GM12864 (cell line): ENCODE measurements at places on chromosomes 13 and 19.

- DNase-seq, result no peak
Measured at GRCh38 chr13:78742659-78743058, 83.7 kb upstream of the OBI1 start.

DNA sequence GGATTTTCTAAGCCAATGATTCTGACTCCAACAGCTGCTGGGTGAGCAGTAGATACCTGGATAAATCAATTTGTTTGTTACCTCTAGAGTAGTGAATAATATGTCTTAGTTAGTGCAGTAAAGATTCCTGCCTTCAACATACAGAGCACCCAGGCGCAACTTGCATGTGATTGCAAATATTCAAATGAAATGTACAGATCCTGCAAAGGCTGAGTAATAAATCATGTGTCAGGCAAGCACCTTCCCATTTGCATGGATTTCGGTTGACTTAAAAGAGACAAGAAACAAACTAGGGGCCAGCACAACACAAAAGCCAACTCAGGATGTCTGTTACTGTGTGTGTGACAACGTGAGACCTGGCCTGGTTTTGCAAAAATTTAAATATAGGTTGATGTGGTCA lies 79.7 kb downstream of the TNFSF11 start:
- DNase-seq, result no peak

GRCh38 chr19:30631033-30631370 lies 258.8 kb downstream of the ZNF536 start:
- no peak for DNase-seq

DNA sequence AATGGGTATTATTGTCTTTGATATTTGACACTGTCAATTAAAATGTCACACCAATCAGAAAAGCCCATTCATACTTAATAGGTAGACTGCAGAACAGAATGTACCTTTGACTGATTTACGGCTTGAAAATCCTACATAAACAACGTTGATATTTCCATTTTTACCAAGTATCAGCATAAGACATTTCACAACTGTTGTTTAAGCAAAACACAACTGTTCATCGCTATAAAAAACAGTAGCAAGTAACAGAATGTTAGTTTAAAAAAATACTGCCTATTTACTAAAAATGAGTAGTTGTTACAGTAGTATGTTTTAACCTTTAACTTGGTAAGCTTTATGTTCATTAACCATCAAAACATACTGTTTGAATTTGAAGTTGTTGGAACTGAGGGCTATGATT lies 1096.6 kb downstream of the PCDH17 start:
- DNase-seq, result no peak

- DNase-seq, result no peak
Measured at GRCh38 chr19:35120492-35120891, 4.9 kb downstream of the FXYD3 start.

DNA sequence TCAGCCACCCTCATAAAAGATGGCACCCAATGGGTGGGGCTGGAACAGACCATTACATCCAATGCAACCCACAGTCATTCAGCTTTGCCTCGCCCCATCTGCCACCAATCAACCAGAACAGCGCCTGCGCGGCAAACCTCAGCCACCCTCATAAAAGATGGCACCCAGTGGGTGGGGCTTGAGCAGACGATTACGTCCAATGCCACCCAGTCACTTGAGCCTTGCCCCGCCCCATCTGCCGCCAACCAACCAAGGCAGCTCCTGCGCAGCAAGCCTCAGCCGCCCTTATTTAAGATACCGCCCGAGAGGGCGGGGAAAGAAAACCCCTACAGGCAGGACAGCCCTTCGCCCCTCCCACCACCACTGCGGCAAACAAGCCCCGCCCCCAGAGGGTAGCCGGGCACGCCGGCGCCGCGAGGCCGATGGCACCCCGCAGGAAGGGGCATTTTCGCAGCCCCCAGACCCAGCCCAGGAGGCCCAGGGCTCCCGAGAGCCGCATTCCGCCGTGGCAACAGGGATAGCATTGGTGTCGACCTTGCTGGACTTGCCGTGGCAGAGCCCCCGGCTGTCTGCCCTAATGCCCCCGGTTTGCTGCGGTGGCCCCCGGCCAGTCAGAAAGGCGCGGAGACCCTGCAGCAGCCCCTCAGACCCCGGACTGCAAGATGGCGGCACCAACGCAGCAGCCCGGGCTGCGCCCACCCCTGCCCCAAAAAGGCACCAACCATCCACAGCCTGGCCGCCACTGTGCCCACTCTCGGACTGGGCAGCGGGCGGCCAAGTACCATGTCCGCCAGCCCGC lies 675 bp downstream of the PEG3 start:
- no peak for DNase-seq

- DNase-seq, result no peak
Measured at GRCh38 chr13:53254500-53254899, 225.9 kb downstream of the OLFM4 start.

GRCh38 chr19:52214241-52214640 lies 24.4 kb downstream of the PPP2R1A start:
- no peak for DNase-seq

GRCh38 chr13:22735011-22735995 lies 445.5 kb upstream of the SGCG start:
- DNase-seq, result no peak

- no peak for DNase-seq
Measured at GRCh38 chr19:48477698-48478338, 8.6 kb downstream of the CYTH2 start.
